ENCODE measurements at places on chromosomes 12 and 14. TPM values are rescaled to one million over a fixed set of nuclear protein-coding genes. Genes with fewer than 3 reads are reported as not detected.

DNA sequence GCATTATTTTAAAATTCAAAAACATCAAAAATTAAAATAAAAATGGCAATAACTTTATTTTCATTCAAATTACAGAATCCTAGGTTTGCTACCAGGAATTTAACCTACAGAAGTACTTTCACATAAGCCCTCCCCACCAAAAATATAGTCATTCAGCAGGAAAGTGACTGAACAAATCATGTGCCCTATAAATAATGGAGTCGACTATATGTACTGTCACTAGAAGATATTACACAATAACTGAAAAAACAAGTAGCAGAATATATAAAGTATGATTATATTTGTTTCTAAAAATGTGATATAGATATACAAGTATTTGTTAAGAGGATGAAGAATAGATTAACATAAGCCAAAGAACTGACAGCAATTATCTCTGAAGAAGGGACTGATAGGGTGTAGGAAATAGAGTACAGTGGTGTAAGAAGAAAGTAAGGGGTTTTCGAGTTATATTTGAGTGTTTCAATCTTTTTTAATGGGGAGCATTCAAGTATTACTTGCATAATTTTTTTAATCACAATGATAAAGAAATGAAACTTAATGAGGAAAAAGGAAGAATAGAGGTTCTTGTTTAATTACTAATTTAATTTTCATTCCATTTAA, 7.9 kb downstream of the C2CD5 start:
- H3K27me3 ChIP-seq = no peaks in the 10 kb centered on the region
- DNase-seq = no peak
- no peak overlapping the region for H3K27ac ChIP-seq

DNA sequence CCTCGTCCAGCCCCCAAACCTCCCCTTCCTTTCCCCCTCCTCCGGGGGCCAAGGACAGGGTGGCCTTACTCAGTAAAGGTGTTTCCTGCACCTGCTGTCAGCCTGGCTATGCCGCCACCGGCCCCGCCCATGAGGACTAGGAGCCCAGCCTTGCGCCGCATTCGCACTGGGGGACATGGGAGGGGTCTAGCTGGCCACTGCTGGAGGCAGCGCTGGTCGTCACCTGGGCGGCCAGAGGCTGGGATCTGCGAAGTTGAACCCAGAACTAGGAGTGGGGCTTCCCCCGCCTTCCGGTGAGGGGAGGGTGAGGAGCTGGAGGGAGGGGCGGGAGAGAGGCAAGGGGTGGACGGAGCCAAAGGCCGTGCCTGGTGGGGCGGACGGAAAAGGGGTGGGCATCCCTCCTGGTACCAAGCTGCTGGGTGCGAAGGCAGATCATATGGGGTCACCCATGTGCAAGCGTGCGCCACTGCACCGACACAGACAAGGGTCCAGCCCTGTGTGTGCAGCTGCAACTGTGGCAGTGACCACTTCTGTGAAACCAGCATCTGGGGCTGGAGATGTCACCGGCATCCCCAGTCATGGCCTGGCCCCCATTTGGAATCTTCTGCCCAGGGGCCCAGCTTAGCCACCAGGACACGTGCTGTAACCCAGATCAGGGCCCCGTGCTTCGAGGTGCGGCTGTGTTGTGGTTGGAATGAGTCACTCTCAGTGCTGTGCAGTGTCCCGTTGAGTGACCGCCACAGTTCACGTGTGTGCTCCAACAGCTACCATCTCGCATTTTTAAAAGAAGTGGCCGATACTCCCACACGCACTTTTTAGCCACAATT, 8.5 kb downstream of the AMN start:
- peaks cover 38% of the 10 kb centered on the region for H3K27me3 ChIP-seq
- peaks cover 3% of the 10 kb centered on the region for H3K36me3 ChIP-seq
- H3K4me1 ChIP-seq = peaks cover 13% of the 10 kb centered on the region
- no peak overlapping the region for H3K4me3 ChIP-seq

- H3K36me3 ChIP-seq = no peaks in the 10 kb centered on the region
- H3K4me1 ChIP-seq = no peaks in the 10 kb centered on the region
- no peak overlapping the region for H3K27ac ChIP-seq
- peaks cover 47% of the 10 kb centered on the region for H3K27me3 ChIP-seq
- no peak for DNase-seq
Measured at GRCh38 chr12:48184549-48184922, 1.1 kb downstream of the CCDC184 start.

- H3K36me3 ChIP-seq = peaks cover 2% of the 10 kb centered on the region
- no peaks in the 10 kb centered on the region for H3K27me3 ChIP-seq
- DNase-seq = no peak
- no peak overlapping the region for H3K4me3 ChIP-seq
- no peaks in the 10 kb centered on the region for H3K4me1 ChIP-seq
Measured at GRCh38 chr14:71712478-71712877, 219.8 kb upstream of the RGS6 start.

RPL10L gene
- not detected for polyA plus RNA-seq

STAB2 gene
- 0.01 TPM for polyA plus RNA-seq

RDH12 gene
- polyA plus RNA-seq = not detected
